Frontal cortex (tissue), 4 donors: ENCODE measurements at places on chromosomes 7 and 10.

- no peak for DNase-seq
These were observed 951 bp downstream of the AS3MT start for GRCh38 chr10:102870221-102870620.

DNA sequence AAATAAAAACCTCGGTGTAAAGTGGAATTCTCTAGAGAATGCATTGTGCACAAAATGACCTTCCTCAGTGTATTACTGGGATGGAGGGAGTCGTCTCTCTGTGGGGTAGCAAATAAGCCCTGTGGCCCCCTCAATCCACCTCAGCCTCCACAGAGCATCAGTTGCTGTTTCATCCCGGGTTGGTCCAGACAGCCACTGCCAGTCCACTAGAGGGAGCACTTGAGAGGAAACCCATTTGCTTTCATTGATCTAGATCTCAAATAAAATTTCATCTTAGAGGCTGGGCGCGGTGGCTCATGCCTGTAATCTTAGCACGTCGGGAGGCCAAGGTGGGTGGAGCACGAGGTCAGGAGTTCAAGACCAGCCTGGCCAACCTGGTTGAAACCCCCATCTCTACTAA lies 1128.7 kb downstream of the CNTNAP2 start:
- no peak for DNase-seq

GRCh38 chr7:106045586-106045985 lies 66.5 kb downstream of the SYPL1 start:
- DNase-seq: no peak

DNA sequence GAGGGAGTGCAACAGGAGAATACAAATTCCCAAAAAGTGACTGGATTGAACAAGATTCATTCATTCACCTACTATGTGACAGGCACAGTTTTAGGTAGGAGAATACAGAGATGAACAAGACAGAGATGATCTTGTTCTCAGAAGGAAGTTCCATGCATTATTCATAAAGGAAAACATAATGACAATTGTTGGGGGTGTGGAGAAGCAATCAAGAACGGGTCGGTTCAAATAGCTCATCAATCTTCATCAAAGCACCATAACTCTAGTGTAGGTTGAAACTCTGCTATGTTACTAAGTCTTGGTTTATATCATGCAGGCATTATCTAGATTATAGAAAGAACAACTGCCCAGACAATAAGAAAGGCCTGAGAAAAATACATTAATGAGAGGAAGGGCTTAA lies 243.7 kb downstream of the DGKI start:
- DNase-seq: no peak

GRCh38 chr10:58740620-58741369 lies 228.1 kb downstream of the BICC1 start:
- DNase-seq: no peak

DNA sequence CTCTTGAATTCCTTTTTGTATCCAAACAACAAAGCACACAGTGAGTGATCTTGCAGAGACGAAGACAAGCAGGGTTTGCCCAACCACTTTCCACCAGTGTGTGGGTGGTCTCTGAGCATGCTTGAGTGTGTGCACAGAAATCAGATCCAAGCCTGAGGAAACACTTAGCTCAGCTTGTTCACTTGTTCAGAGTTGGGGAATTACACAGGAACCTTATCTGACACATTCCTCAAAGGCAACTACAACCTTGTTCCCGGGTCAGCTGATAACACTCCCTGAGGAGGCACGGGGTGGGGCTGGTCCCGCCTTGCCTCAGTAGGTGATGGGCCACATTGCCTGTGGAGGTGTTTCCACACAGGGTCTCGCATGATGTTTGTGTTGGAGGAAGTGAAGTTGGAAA lies 216.9 kb downstream of the DYNC1I1 start:
- no peak for DNase-seq

DNA sequence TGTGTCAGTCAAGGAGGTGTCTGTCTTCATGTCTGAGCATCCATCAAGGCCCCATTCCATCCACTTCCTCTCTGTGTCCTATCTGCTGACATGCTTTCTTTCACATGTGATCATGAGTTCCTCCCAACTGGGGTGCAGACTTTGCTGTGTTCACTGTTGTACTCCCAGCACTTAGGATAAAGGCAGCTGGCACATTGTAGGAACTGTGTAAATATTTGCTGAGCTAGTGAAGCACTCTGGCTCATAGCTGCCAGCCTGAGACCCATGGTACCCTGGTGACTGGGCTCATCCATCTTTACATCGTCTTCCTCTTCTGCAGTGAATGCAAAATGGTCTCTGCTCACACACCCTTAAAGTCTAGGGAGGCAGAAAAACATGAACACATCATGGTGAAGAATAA lies 242.2 kb upstream of the IGFBP3 start:
- no peak for DNase-seq

- no peak for DNase-seq
These were observed 23.0 kb downstream of the IDE start for GRCh38 chr10:92550924-92551323.

DNA sequence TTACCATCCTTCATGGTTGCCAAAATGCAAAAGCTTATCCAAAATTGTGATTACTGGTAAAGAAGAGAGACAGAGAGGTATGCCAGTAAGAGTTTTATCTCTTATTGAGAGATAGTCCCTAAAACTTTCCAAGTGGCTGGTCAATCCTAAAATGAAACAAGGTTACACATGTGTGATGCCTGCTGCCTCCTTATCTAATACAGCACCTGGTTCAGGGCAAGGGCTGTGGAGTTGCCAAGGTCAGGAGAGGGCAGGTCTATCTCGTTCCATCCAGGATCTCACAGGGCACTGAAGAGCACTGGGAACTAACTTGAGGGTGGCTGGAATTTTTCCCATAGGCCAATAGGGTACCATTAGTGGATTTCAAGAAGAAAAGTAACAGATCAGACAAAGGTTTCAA lies 18.3 kb downstream of the VOPP1 start:
- DNase-seq: no peak

DNA sequence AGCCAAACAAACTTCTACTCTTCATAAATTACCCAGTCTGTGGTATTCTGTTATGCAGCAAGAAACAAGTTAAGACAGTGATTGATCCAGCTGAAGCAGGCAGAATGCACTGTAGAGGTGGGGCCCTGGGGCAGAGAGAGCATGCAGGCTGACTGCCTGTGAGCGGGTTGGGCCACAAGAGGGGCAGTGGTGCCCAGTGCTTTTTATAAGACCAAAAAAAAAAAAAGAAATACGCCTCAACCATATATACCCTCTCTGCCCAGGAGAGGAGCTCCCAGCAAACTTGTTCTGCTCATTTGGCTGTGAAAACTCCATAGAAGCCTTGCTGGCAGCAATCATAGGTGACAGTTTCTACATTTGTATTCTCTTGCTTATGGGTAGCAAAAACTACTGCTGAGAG lies 104.7 kb downstream of the SORBS1 start:
- no peak for DNase-seq

DNA sequence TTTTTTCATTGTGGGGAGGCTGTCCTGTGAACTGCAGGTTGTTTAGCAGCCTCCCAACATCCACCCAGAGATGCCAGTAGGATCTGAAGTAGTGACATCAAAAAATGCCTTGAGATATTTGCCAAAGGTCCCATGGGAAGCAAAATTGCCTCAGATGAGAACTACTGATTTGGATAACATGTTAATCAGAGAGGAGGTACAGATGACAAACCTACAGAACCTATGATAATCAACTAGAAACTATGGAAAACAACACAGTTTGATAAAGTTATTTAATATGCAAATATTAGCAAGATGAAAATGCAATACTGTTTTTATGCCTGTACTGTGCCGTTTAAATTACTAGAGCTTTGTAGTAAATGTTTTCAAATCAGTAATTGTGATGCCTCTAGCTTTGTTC lies 90.9 kb upstream of the NOBOX start:
- no peak for DNase-seq

DNA sequence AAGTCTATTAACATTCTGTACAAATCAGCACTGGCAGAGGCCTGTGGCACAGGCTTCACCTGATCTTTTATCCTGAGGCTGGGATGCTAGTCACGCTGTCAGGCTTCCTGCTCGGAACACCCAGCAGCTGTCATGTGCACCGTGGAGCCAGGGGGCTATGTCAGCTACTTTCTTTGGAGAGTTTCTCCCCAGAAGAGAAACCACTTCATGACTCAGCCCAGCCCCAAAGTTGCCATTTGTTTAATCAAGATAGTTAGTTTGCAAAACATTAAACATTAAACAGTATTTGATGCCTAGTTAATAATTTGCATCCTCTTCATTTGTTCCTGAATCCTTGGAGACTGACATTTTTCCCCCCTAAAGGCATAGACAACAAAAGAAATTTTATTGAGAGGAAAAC lies at the start of gene HABP2:
HABP2 (plus strand) TSS at position 353 of the 400 bp plus-strand sequence. CDS start 69 bp downstream, outside the sequence.
- no peak for DNase-seq
